ENCODE measurements at places on chromosomes 3 and 15.

- no peak for DNase-seq
Measured at GRCh38 chr3:31314258-31314657, 218.5 kb upstream of the STT3B start.

DNA sequence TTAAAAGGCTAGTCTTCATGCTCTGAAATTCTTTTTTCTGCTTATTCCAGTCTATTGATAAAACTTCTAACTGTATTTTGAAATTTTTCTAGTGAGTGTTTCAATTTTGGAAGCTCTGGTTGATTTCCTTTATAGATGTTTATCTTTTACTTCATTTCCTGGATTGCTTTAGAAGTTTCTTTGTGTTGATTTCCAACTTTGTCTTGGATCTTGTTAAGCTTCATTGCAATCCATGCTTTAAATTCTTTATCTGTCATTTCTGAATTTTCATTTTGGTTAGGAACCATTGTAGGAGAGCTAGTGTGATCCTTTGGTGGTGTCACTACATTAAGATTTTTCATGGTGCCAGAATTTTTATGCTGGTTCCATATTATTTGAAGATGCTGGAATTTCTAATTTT lies 105.2 kb upstream of the DCBLD2 start:
- DNase-seq: no peak

DNA sequence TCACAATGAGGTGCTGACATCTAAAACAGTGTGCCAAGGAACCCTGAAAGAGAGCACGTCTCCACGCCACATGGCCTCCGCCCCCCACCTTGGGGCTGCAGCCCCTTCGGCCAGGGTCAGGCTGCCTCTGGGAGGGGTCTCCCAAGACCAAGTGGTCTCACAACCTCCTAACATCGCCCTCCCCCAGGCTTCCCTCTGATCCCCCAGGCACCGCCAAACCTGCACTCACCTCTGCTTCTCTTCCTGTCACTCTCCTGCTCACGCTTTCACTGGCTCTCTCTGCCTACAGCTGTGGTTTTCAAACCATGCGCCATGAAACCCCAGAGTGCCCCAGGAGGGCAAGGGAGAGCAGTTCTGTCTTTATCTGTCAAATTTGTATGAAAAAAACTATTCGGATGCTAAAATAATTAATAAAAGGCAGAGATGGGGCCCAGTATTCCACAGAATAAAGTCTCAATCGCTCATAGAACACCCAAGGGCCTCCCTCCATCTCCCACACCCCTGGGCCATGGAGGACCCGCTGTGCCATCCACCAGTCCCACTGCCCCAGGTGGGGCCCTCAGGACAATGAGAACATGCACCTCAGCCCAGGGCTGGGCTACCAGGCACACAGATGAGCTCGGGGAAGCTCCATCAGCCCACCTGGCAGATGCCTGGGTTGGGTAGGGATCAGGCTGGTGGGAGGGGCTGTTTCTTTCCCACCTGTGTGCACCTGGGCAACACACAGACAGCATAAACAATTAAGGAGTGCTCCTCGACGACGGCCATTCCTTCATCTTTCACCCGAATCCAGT lies 21.5 kb downstream of the CYFIP1 start:
- DNase-seq: no peak

GRCh38 chr3:197292083-197292646 lies 6.2 kb downstream of the DLG1 start:
- DNase-seq: no peak

GRCh38 chr3:58646503-58646902 lies 20.1 kb downstream of the FAM3D start:
- DNase-seq: no peak

DNA sequence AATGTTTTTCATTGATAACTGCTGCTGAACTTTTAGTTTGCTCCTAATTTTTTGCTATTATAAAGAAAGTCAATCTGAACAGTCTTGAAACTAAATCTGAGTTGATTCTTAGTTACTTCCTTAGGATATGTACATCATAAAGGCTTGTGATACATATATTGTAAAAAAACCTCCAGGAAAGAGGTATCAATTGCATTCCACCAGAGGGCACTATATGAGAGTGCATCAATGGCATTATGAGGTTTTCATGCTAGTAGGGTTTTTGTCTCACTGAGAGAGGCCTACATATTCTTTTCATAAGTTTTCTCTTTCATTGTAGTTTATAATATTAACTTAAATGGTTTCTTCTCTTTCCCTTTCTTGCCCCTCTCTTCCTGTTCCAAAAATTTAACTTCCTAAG lies 46.9 kb downstream of the PIK3R4 start:
- no peak for DNase-seq

GRCh38 chr15:96354731-96355567 lies 24.4 kb downstream of the NR2F2 start:
- DNase-seq: no peak

DNA sequence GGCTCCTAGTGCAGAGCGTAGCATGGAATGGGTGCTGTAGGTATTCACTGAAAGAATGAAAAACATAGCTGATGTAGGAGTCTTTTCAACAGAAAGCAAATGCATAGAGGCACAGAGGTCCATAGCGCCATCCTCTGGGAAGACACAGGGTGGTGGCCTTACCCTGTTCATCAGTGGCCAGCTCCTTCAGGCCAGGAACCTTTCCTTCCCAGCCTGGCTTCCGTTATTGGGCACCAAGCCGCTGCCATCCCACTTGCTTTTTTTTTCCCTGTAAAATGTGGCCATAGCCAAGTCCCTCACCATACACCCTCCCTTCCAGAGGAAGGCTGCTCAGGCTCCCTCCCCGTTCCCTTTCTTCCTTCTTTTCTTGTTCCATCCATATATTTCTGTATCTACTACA lies 118.1 kb downstream of the ZNF621 start:
- DNase-seq: no peak

GRCh38 chr3:178560759-178561158 lies 24.5 kb downstream of the KCNMB2 start:
- no peak for DNase-seq

- DNase-seq: no peak
Measured at GRCh38 chr3:29486096-29486495, 205.2 kb downstream of the RBMS3 start.

DNA sequence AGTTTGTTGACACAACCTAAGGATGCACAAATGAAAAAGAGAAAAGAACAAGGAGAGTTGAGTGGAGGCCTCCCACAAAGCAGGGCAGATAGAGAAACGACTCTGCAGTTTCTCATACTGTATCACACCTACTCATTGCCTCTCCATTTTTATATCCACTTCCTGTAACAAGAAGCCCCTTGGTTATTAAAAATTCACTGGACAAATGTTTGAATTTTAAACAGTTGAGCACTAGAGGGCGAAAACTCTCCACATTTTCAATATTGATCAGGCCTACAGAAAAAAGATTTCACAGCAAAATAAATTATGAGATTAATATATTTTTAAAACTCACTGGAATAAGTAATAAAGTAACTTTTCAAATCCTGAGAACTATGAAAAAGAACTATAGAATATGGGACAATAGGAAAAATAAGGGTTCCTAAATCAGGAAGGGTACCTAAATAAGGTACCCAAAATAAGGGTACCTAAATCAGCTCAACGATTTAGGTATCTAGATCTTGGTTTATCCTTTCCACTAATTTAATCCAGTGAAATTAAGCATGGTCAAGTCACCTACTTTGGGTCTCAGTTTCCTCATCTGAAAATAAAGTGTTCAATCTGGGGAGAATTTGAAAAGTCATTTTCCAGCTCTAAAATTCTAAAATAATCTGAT lies 47.0 kb upstream of the PPIB start:
- DNase-seq: no peak

- no peak for DNase-seq
Measured at GRCh38 chr3:28347374-28348264, 902 bp upstream of the ZCWPW2 start.

GRCh38 chr3:55128225-55128823 lies 200.5 kb upstream of the LRTM1 start:
- no peak for DNase-seq

DNA sequence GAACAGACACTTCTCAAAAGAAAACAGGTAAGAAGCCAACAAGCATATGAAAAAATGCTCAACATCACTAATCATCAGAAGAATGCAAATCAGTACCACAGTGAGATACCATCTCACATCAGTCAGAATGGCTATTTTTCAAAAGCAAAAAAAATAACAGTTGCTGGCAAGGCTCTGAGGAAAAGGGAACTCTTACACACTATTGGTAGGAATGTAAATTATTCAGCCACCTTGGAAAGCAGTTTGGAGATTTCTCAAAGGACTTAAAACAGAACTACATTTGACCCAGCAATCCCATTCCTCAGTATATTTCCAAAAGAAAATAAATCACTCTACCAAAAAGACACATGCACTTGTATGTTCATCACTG lies 95.6 kb downstream of the APBA2 start:
- DNase-seq: no peak

GRCh38 chr3:141225939-141226338 lies 5.7 kb upstream of the PXYLP1 start:
- DNase-seq: no peak

DNA sequence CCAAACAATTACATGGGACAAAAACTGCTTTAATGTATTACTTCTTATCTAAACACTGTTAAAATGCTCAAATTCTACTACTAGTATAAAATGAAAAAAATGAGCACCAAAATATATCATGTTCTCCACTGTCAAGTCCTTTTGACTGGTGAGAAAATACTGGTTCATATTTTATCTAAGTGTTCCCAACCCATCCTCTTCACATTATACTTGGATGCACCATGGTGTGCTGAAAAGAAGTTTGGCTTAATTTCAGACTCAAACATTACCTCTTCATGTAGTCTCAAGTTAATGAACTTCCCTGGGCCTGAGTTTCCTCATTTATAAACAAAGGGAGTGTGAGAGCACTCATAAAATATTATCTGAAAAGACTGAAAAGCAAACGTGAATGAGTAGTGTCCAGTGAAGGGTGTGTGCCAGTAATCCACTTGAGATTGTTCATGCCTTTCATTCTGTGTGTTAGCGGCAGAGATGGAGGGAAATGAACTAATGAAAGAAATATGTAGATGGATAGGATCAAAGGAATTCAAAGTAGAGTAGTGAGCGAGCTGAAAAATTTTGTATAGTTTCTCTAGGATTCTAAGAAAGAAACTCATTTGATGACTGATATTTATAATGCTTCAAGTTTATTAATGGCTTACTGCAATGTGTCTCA lies 263.2 kb downstream of the NLGN1 start:
- no peak for DNase-seq

DNA sequence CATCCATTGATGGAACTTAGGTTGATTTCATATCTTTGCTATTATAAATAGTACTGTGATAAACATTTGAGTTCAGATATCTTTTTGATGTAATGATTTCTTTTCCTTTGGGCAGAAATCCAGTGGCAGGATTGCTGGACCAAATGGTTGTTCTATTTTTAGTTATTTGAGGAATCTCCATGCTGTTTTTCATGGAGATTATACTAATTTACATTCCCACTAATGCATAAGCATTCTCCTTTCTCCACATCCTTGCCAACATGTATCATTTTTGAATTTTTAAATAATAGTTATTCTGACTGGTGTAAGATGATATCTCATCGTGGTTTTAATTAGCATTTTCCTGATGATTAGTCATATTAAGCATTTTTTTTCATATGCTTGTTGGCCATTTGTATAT lies 144.0 kb upstream of the SUCLG2 start:
- no peak for DNase-seq

- DNase-seq: no peak
Measured at GRCh38 chr3:43013256-43013655, 34.1 kb downstream of the GASK1A start.

DNA sequence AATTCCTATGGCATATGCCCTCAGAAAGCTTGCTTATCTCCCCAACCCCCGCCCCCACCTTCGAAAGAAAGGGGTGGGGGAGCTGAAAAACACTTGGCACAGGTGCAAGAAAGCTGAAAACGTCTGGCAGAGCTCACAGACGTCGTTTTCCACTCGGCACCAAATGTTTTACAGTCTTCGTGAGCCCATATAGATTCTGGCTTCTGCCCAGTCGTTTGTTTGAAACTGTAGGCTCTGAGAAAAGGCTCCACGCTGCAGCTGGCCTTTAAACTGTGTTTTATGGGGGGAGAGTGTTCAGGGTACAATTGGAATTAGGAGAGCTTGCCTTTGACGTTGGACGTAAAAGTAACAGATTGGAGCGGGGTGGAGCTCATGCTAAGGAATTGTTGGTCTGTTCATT lies 130.3 kb downstream of the MDFIC2 start:
- no peak for DNase-seq
